ENCODE measurements at places on chromosomes 7 and 10.

GRCh38 chr7:75578081-75578480 is 86.0 kb downstream of the SPDYE5 start:
- DNase-seq = no peak

GRCh38 chr10:46329690-46330016 is 42.9 kb downstream of the ANTXRL start:
- DNase-seq = no peak

GRCh38 chr10:34205452-34205851 is 609.6 kb downstream of the PARD3 start:
- no peak for DNase-seq

DNA sequence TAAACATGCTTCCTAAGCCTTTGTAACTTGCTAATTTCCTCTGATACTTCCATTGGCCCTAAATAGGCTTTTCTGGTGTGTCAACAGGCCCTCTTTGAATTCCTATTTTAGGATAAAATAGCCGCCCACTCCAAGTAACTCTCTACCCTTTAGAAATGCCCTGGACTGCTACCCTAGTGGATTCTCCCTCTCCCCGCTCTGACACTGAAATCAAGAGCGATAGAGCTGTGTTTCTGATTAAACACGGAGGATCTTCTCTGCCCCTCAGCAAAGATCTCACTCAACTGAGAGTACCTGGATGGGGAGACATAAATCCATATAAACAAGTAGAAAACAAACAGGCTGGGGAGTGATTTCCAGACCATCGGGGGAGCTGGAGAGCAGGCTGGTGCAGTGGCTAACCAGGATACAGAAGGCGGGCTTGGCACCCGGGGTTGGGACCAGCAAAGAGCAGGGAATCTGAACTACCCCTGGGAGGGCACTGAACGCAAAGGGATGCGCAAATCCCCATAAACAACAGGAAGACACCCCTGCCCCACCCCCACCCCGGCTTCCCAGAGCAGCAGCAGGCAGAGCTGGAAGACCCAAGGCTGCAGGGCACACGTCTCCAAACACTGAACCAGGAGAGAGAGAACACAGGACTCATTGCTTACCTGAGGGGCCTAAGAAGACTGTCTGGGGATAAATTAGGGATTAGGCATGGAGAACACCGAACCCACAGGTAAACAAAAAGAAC is 2.5 kb downstream of the ASB13 start:
- DNase-seq = no peak

GRCh38 chr7:75732764-75733630 is 5.7 kb downstream of the HIP1 start:
- no peak for DNase-seq

- DNase-seq = no peak
Observed at GRCh38 chr7:149868623-149869290, 5.0 kb upstream of the ATP6V0E2 start.

DNA sequence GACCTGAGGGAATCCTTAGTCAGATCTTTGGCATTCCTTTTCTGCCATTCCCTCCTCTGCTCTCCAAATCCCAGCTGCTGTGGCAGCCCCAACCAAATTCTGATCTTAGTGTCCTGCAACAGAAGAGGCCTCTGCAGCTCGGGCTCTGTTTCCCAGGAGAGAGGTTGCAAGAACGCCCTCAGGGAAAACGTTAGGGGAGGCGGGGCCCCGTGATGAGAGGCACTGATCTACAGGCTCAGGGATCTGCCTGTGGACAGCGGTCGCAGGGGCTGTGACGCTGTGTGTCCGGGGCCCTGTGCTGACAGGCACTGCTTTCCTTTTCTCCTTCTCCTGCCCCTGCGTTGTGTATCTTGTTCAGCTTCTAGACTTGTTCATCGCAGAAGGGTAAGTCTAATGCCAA is 57.3 kb upstream of the DPYSL4 start:
- DNase-seq = no peak

- DNase-seq = no peak
Observed at GRCh38 chr7:158361326-158361946, 226.2 kb downstream of the PTPRN2 start.

GRCh38 chr7:46767071-46767470 is 814.8 kb downstream of the TNS3 start:
- no peak for DNase-seq

DNA sequence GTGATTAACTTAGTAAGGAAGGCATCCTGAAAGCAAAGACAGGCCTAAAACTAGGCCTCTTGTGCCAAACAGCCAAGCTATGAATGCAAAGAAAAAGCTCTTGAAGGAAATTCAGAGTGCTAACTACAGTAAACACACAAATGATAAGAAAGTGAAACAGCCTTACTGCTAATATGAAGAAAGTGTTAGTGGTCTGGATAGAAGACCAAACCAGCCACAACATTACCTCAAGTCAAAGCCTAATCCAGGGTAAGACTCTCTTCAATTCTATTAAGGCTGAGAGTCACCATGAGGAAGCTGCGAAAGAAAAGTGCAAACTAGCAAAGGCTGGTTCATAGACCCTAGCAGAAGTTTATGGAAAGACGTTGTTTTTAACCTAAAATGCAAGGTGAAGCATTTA is 66.0 kb downstream of the IPMK start:
- DNase-seq = no peak

DNA sequence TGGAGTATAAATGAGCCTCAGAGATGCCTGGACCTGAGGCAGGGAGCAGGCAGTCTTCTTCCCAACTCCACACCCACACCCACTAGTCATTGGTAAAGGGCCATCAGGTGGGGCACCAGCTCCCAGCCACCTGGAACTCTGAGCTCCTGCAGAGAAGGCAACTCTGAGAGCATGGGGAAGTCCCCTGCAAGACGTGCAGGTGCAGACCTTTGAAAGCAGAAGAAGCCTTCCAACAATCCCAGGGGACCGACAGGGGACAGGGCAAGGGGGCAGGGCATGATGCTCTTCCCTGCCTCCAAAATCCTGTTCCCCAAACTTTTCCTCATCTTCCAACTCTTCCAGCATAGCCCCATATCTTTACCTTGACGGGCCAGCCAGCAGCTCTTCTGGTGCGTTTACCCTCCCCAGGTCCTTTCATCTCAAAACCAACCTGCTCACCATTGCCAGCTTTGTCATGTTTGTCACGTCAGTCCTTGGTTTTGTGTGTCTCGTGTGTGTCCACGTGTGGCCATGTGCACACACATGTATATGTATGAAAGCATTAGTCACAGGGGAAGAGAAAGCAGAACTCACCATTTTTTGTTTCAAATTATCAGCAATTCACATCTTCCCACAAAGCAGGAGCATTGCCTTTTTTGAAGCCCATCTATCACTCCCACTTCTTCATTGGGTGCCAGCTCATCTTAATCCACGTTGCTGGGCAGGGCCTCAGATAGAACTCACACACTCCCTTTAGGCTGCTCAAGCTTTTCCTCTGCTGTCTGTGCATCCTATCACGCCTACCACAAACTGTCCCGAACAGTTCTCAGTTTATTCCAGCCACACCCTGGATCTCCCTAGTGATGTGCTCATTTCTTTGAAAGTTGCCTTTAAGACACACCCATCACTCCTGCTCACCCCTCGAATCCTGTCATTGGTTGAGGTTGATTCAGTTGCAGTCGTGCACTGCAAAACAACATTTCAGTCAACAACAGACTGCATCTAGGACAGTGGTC is 41.0 kb upstream of the AMPH start:
- no peak for DNase-seq
